ENCODE measurements at places on chromosomes 3 and 15.
A peak's percentile ranks its signal among the peaks of the same experiment; 100 is the strongest.

GRCh38 chr3:100269410-100270214, 8.8 kb downstream of the TBC1D23 start:
- peak; percentile 97 for DNase-seq

GRCh38 chr3:101255441-101255840, 64.9 kb downstream of the IMPG2 start:
- DNase-seq = no peak

DNA sequence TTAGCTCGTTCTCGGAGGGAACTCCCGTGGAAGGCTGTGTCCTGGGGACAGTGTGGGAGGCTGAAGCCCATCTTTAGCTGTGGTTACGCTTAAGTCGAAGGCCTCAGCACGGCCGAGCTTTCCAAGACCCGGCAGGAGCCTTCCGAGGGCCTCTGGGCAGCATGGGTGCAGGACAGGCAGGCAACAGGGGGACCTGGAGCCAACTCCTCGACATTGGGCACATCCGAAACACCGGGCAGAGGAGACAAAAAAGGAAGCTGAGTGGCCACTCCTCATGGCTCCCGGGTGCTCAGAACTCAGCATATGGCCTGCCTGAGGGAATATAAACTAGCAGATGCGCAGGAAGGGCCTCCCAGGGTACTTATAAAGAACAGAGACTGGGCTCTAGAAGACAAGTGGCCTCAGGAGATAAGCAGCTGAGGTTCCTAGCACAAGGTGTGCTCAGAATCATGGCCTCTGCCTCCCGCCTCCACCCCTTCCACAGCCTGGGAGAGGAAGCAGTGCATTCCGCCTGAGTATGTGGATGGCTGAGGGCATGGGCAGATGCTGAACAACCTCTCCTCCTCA, 34.1 kb downstream of the ABTB1 start:
- DNase-seq = no peak

GRCh38 chr15:67018026-67018425, 47.4 kb upstream of the SMAD3 start:
- no peak for DNase-seq

- no peak for DNase-seq
Observed at GRCh38 chr3:5579139-5579602, 391.7 kb downstream of the EDEM1 start.

GRCh38 chr3:106862067-106862466, 515.2 kb upstream of the CCDC54 start:
- peak; percentile 25 for DNase-seq

GRCh38 chr3:117995842-117996437, 1038.7 kb downstream of the IGSF11 start:
- DNase-seq = no peak

DNA sequence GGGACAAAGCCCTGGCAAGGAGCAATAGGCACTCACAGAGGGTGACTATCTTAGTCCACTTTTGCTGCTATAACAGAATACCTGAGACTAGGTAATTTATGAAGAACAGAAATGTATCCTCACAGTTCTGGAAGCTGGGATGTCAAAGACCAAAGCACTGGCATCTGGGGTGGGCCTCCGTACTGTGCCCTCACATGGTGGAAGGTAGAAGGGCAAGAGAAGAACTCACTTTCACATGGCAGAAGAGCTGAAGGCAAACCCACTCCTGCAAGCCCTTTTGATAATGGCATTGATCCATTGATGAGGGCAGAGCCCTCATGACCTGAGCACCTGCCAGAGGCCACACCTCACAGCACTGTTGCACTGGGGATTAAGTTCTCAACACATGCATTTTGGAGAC, 173.4 kb upstream of the C2CD4B start:
- no peak for DNase-seq

- DNase-seq = no peak
Observed at GRCh38 chr3:95715128-95715527, 1099.3 kb upstream of the EPHA6 start.

DNA sequence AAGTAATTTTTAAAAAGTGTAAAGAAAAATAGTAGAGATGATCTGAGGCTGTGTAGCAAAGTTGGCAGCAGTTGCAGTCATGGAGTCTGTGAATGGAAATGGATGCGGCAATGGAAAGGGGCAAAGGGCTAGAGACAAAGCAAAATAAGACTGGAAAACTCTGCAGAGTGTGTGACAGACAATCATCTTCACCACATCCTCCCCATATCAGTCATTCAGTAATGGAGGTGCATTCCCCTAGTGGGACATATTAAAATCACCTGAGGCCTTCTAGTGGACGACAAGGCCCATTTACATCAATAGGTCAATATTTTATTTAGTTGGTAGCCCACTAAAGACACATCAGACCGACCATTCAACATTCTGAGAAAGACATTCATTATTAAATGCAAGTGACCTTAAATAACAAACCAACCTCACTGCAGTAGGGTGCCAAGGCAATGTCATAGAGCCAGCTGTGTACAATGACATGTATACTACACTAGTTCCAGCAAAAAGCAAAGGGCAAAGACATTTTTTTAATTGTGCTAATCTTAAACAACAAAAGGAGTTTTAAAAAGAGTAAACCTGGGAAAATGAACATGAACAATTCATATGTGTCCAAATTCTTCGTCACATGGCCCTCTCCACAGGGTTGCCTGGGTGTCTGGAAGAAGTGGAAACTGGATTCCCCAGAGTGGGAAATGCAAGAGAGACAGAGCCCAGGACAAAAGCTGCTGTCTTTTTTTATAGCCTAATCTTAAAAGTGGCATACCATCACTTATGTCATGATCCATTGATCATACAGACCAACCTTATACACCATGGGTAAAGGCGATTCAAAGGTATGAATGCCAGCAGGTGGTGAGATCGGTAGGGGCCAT, 15.6 kb upstream of the RAP2B start:
- DNase-seq = no peak

DNA sequence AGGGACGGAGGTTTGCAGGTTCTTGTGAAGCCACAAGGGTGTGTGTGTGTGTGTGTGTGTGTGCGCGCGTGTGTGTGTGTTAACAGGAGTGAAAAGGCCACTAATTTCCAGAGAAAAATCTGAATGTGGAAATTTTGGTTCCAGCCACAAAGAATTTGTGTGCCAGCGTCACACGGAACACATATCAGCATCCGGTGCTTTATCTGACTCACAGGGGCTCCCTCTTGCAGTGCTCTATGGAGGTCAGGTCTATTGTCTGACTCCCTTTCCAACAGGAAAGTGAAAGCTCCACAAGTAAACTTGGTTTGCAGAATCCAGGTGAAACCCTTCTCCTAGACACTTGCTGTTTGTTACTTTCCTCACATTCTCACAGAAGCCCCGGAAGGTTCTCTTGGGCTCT, 6.2 kb downstream of the CLDN11 start:
- no peak for DNase-seq

GRCh38 chr15:58479941-58480340, 48.1 kb downstream of the LIPC start:
- DNase-seq = no peak

DNA sequence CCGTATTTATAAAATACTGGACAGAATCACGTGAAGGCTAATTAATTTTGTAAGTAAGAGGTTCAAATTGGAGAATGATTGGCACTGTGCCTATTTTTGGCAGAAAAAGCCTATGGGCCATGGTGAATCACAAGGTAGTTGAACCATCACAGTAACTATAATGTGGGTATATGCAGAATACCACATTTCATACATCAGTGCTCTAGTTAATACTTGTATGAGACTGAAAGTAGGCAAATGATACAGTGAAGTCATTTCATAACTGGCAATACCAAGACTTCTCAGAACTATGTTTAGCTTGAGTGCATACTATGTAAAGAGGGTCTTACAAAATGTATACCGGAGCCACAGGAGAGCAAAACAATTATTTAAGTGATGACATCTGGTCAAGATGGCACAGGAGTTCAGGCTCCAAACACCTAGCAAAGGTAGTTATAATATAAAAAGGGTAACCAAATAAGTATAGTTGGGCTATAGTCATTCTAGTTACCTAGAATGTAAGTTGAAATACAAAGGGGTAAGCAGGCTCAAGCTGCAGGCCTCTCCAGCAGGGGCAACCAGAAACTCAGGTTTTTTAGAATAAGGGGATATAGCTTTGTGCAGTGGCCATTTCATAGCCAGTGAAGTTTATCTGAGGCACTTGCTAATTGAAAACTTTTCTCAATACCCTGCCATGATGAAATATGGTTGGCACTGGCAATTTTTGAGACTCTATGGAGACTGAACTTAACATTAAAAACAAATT, 19.1 kb downstream of the GPR160 start:
- no peak for DNase-seq

DNA sequence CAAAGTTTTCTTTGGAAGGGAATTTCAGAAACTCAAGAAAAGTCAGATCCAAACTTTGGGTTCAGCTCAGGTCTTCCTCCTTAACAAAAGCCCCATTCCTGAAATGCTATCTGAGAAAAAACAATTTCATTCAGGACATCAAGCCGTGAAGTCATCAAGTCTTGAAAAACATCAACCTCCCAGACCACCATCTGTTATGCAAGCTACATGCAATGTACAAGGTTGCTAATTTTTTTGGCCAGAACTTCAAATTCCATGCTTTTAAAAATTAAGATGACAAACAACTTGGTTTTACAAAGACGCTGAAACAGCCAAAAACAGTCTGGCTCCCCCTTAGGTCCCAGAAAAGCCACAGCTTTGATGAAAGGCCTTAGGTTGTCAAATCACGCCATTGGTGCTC, 53.9 kb upstream of the WNT5A start:
- DNase-seq = no peak

GRCh38 chr3:144295613-144296012, 324.0 kb downstream of the DIPK2A start:
- no peak for DNase-seq

GRCh38 chr15:35519541-35520149, 26.3 kb downstream of the DPH6 start:
- DNase-seq = peak; percentile 27

DNA sequence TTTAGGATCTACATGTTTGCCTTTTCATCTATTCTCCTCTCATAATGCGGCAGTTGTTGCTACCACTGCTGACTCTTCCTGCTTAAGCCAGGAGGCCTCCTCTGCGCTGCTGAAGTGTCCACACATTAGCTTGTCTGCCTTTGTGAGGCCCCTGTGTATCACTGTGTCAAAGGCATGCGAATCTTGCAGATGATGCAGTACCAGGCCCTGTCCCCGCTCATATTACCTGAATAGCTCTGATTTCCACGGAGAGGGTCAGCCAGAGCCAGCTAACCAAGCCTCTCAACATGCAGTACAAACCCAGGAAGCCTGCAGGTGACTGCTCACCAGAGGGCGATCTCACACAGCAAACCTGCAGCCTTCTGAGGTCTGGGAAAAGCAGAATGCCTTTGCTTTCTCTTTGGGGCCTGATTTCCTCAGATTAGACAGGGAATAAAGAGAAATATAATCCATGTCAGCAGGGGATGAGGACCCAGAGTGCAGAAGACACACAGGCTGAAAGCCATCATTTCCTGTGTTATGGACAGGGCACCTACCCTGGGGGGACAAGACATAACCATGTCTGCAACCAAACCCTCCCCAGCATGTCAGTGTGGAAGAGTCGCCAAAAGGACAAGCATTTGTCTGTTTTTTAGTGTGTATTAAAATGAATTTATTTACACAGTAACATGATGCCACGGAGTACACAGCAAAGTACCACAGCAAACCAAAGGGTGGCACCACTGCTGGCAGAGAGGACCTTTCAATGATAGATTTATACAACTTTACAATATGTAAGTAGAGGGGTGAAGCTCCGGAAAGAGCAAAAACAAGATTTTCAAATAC, 36.8 kb upstream of the TSPAN3 start:
- DNase-seq = peak; percentile 52

- peak; percentile 88 for DNase-seq
Observed at GRCh38 chr3:9399746-9400145, 2.3 kb downstream of the SETD5 start.

- DNase-seq = no peak
Observed at GRCh38 chr15:69825941-69826818, 271.5 kb downstream of the TLE3 start.

DNA sequence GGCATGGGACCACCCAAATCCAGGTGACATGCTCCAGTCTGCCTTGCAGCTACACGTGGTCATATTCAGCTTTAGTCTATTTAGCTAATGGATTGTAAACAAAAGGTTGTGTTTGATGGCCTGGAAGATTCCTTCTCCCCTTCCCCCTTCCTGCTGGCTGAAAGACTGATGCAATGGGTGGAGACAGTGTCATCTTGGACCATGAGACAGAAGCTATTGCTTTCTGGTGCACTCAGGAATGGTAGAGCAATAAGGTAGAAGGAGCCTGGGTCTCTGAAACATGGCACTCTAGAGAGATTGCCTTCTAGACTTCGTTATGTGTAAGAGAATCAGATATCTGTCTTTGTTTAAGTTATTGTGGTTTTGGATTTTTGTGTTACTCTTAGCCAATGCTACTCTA, 25.7 kb upstream of the PTX3 start:
- no peak for DNase-seq

All from HT1080 (cell line).